ENCODE measurements at places on chromosomes 11 and 22.

DNA sequence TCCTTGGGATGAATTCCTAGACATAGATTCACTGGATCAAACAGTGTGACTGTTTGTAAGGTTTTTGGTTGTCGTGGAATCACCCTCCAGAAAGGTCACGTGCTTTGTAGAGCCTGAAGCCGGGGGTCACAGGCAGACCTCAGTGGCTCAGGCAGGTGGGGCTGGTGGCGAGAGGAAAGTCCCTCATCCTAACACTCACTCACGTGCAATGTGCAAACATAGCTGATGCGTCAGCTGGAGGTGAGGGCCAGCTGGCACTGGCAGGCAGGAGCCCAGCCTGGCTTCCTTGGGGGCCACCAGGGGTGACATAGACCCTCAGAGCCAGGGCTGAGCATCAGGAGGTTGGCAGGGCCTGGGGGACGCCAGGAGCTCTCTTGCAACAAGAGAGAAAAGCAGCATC lies 90.0 kb downstream of the ARHGAP8 start:
- DNase-seq: no peak

- DNase-seq: no peak
Observed at GRCh38 chr11:96082936-96083335, 159.0 kb upstream of the MTMR2 start.

DNA sequence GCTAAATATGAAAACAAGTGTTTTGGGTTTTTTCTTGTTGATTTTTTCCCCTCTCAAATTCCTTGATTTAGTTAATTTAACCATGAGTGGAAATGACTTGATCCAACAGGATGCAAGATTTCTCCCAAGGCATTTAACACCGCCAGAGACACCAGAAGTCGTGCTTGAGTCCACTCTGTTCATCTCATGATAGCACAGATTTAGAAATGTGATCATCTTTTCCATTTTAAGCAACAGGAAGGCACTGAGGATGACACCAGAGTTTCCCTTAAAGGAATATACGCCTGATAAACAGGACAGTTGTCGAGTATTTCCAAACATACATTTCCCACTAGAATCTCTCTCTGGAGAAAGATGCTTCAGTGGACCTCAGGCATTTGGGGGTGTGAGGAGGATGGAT lies 318.7 kb downstream of the CADM1 start:
- DNase-seq: no peak

DNA sequence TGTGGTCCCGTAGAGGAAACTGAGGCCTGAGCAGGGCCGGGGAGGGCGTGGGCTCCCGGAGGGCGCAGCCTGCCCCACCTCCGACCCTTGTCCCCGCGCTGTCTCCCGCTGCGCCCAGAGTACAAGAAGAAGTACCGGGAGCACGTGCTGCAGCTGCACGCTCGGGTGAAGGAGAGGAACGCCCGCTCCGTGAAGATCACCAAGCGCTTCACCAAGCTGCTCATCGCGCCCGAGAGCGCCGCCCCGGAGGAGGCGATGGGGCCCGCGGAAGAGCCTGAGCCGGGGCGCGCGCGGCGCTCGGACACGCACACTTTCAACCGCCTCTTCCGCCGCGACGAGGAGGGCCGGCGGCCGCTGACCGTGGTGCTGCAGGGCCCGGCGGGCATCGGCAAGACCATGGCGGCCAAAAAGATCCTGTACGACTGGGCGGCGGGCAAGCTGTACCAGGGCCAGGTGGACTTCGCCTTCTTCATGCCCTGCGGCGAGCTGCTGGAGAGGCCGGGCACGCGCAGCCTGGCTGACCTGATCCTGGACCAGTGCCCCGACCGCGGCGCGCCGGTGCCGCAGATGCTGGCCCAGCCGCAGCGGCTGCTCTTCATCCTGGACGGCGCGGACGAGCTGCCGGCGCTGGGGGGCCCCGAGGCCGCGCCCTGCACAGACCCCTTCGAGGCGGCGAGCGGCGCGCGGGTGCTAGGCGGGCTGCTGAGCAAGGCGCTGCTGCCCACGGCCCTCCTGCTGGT lies 1.9 kb downstream of the NLRP6 start:
- DNase-seq: peak; percentile 53

DNA sequence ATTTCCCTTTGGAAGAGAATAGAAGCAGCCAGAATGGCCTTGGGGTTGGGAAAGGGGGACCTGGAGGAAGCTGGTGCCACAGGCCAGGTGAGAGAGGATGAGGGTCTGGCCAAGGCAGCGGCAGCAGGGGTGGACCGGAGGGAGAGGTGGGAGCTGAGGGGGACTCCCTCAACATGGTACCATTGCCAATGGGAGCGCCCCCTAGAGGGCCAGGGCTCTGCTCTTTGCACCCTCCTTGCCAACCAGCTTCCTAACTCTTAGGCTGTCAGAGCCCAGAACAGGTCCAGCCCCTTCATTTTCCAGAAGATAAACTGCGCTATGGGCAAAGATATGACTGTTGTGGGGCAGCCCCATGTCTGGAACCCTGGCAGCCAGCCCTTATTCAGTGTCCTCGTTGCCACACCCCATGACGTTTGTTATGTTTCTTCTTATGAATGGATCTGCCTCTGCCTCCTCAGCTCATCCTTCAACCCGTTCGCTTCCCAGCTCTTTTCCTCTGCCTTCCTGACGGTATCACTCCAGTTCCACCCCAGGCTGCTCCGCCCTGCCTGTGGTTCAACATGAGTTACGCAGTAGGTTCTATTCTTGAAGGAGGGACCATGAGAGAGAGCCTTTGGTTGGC lies 185.2 kb downstream of the GRIK4 start:
- no peak for DNase-seq

DNA sequence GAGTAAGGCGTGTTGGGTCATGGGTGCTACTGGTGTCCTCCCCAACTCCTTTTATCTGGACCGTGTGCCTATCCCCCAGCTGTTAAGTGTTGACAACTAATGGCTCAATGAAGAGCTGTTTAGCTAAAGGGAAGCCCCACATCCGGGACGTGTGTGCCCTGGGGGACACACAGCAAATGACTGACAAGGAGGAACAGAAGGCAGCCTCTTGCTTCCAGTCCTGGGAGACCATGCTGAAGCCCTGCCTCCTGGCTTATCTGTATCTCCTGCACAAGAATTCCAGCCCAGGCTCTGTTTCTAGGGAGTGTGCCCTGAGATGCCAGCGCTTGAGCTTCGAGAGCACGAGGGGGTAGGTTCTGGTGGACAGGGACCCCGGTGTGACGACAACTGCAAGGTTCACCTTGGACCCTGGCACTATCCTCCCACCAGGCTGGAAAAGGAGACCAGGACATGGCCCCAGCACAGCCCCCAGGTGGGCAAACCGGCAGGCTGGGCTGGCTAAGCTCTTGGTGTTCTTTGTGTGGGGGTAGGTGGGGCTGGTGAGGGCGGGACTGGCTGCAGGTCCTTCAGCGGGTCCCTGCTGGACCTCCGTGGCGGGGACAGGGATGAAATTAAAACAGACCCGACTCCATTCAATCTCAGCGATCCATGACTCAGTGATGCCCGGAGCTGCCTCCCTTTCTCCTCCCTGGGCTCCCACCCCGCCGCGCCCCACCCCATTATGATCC lies 21.0 kb downstream of the ASCL2 start:
- DNase-seq: no peak

GRCh38 chr11:120571476-120571875 lies 59.9 kb downstream of the GRIK4 start:
- no peak for DNase-seq

DNA sequence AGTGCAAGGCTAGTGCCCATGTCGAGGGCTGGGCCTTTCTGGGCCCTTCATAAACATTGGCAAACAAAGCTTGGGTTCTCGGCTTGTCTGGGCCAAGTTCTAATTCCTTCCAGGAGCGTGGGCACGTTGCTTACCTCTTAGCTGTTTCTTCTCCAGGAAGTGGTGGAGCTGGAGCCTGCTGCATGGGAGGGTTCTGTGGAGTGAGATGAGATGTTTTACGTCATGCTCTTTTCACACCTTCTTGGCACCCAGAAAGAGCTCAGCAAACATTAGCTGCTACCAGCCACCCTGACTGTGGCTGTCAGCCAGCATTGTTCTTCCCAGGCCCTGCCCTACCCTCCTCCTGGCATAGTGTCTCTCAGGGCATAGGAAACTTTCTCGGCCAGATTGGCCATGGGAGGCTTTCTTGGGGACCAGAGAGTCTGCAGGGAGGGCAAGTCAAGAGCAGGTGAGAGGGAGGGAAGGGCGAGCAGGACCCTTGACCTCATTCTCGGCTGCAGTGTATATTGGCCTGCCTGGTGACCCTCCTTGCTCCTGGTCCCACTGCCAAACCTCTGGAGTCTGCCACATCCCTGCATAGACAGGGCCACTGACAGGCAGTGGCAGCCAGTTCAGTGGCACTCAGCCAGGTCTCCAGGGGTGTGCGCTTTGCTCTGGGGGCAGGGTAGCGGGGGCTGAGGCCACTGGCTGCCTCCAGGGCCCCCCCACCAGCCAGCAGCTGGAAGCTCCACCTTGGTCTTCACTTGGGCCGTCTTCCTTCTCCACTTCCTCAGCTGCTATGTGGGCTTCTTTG lies 98.8 kb downstream of the BCR start:
- no peak for DNase-seq

GRCh38 chr11:130129922-130130321 lies 29.7 kb upstream of the ST14 start:
- DNase-seq: no peak

GRCh38 chr11:94924171-94924572 lies 49.2 kb downstream of the CWC15 start:
- DNase-seq: no peak

DNA sequence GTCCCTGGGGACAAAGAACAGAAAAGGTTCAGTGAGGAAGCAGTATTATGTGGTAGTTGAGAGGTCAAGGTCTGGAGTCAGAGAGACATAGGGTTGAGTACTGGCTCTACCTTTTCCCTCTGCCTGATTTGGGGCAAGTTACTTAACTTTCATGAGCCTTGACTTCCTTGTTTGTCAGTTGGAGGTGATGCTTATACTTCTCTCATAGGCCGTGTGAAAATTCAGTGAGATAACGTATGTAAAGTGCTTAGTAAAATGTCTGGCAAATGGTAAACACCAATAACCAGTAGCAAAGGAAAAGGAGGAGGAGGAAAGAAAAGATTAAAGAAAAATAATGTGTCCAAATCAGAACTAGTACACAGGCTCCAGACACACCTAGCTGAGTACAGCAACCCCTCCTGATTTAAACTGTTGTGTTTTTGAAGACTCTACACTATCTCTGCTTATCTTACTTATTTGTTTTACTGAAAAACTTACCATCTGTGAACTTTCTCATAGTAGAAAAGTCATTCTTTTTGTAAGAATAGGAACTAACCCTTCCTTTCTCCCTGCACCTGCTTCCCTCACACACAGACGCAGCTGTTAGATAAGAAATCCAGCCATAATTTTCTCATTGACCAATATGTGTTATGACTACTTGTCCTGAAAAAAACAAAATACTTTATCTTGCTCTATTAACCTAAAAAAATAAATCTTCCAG lies 126.9 kb downstream of the CD44 start:
- no peak for DNase-seq

DNA sequence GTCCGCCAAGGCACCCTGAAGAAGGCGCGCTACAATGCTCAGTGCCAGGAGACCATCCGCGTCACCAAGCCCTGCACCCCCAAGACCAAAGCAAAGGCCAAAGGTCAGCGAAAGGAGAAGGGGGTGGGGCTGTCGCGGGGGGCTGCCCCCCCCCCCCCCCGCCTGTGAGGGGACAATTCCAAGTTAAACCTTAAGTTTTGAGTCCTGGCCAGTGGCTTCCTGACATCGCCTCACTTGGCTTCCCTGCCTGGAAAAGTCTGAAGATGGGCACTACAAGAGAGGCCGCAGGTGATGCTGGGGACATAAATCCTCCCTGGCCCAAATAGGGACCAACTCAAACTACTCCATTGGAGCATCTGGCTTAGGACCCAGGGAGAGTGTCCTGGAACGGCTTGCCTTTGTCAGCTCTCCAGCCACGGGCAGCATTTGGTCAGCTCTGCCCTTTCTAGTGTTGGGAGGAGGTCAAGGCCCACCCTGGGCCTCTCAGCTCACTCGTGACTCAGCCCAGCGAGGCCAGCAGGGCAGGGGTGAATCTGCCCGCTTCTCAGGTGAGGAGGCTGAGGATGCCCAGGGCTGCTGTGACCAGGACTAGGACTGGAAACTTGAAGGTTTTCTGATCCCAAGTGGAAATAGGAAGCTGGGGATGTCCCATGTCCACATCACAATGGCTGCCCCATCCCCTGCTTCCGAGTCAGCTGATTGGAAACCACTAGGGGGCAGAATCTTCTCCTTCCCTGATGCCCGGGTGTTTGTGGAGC lies 1.4 kb downstream of the MDK start:
- DNase-seq: peak; percentile 50

DNA sequence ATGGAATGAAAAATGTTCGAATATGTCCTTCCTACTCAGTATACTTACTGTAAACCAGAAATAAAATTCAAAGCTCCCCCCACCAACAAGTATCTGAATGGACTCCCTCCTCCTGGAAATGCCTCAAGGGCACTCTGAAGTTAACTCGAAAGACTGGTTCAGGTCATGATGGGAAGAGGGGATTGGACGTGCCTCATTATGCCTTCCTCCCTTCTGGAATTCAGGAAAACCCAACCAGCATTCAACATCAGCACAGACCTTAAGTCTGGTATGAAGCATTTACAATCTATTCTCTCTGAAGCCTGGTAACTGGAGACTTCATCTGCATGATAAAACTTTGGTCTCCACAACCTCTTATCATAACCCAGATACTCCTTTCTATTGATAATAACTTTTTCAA lies 428.3 kb upstream of the RAG2 start:
- DNase-seq: no peak

DNA sequence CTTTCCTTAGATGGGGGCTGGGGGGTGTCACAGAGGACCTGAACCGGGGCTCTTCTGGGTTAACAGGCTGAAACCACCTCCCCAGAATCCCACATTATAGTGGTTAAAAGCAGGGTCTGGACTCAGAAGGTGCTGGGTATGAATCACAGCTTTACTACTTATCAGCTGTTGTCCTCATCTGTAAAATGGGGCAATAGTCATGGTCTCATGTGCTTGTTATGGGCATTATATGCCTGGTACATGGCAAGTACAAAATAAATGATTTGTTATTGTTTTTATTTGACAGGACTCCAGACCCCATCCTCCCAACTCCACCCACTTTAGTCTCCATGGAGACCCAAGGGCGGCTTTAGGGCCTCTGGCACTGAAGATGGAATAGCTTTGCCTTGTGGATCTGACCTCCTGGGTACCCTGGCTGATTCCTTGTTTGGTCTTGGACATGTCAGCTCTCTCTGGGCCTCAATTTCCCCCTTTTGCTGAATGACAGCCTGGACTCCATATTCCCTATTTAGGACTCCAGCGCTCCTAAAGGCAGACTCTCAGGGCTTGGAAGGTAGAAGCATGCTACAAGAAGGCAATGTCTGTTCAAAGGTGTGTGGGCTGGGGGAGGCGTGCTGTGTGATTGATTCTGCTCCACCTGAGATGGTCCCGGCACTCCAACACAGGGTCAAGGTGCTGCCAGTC lies 812 bp upstream of the SMTN start:
- DNase-seq: no peak
